ENCODE measurements at places on chromosomes 16 and 17. TPM values are rescaled to one million over a fixed set of nuclear protein-coding genes. Genes with fewer than 3 reads are reported as not detected.
A peak's percentile ranks its signal among the peaks of the same experiment; 100 is the strongest.

Gene UMOD
- total RNA-seq: 1.5 TPM

Gene KRT222
- total RNA-seq: 0.05 TPM

Gene AFMID
- total RNA-seq: 122 TPM

Gene TM4SF5
- total RNA-seq: not detected

Gene LDHD
- total RNA-seq: 55.3 TPM

Gene LPO
- not detected for total RNA-seq

Gene GPR179
- 0.14 TPM for total RNA-seq

Gene CNOT1
- total RNA-seq: 102 TPM

DNA sequence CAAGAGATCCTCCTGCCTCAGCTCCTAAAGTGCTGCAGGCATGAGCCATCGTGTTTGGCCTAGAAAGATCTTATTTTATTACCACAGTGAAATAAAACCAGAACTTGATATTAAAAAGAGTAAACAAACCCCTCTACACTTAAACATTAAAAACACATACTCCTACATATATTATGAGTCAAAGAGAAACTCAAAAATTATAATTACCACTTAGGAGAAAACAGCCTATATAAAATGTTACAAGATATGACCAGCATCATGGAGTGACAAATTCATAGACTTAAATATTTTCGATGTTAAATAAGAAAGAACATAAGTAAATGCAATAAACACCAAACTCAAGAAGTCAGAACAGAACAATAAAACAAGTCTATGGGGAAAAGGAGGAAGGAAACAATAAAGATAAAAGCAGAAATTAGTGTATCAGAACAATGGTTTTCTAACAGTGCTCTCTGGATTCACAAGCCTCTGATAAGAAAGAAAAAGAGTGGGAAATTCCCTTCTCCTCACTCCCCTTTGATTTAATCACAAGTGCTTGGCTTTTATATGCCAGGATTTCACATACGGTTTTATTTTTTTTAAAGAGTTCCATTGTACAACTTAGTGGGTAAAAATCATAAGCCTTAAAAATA, 23.0 kb downstream of the SKAP1 start:
- H3K27me3 ChIP-seq: peaks cover 3% of the 10 kb centered on the region
- no peak for DNase-seq
- H3K27ac ChIP-seq: no peak overlapping the region
- no peaks in the 10 kb centered on the region for H3K36me3 ChIP-seq
- no peak overlapping the region for H3K4me3 ChIP-seq

DNA sequence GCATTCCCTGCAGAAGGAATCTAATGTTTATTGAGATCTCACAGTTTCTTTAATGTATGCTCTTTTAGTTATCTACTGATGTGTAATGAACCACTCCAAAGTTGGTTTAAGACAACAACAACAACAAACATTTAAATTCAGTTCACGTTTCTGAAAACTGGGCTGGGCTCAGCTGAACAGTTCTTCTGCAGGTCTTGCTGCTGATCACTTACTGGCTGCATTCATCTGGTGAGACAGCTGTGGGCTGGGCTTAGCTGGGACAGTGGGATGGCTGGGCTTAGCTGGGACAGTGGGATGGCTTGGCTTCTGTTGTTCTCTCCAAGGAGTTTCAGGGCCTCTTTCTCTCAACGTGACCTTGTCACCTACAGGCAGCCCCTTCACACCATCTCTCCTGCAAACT, 544.3 kb upstream of the CDH5 start:
- no peak overlapping the region for H3K27ac ChIP-seq
- no peaks in the 10 kb centered on the region for H3K36me3 ChIP-seq
- no peaks in the 10 kb centered on the region for H3K27me3 ChIP-seq
- no peak for DNase-seq
- H3K4me1 ChIP-seq: no peaks in the 10 kb centered on the region

DNA sequence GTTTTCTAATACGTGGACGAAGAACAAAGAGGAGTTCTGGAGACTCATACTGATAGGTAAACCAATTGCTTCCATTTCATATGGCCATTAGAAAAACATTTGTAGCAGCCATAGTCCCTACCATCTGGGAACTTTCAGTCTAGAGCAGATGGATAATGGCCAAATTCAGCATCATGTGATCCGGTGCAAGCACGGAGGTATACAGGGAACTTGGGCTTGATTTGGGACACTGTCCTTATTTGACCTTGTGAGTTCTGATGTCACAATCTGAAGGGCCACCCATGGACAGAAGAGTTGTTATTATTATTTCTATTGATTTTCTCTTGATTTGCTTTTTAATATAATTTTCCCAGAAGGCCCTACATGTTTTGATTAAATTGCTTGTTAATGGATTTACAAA, 154.6 kb upstream of the ZNF267 start:
- H3K36me3 ChIP-seq: no peaks in the 10 kb centered on the region
- no peak overlapping the region for H3K27ac ChIP-seq
- H3K4me3 ChIP-seq: no peak overlapping the region
- DNase-seq: no peak
- H3K4me1 ChIP-seq: no peaks in the 10 kb centered on the region

DNA sequence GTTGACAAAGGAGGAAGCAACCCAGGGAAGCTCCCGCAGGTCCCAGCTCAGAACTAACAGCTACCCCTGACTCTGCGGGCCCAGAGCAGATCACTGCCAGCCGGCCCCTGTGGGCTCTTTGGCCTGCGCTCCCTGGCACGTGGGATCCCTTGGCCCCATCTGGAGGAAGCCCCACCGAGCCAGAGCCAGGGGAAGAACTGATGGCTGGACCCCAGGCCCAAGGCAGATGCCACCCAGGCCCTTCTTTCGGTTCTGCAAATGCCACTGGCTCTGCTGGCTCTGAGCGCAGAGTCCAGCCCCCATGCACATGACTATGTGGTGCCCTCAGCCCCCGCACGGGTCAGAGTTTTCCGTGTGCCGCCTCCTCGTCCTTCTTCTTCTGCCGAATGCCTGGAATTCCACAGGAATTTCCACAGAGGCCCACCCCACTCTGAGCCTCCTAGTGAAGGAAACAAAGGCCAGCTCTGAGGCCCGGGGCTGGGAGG, 35.8 kb upstream of the SNN start:
- no peaks in the 10 kb centered on the region for H3K36me3 ChIP-seq
- no peak overlapping the region for H3K4me3 ChIP-seq
- no peak overlapping the region for H3K27ac ChIP-seq
- no peak for DNase-seq
- no peaks in the 10 kb centered on the region for H3K27me3 ChIP-seq

GRCh38 chr16:2250652-2251295, 613 bp downstream of the ECI1 start:
- H3K36me3 ChIP-seq: peaks cover 20% of the 10 kb centered on the region
- DNase-seq: no peak
- peaks cover 10% of the 10 kb centered on the region for H3K4me1 ChIP-seq

DNA sequence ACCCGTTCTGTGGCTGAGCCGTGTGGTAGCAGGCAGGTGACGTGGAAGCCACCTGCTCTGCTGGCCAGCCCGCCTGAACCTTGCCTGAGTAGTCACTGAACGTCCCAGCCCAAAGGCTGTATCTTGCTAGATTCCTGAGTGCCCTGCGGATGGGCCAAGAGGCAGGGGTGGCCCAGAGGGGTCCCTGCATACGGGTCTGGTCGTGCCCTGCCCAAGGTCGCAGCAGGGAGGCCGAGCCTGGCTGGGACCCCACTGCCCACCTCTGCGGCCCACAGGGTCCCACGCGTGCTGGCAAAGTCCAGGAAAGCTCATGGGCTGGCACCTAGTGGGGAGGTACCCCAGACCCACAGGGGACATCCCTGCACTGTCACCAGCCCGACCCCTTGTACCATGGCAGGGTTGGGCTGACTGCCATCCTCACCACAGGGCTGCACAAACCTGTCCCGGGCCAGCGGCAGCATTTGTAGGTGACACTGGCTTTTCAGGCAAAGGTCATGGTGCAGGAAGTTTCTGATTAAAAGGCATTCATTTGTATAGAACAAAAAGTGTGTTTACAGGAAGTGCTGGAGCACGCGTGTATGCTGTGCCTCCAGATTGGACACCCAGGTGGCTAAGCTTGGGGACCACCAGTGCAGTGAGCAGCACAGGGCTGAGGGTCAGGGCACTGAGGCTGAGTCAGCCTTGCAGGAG, 45.1 kb upstream of the ZC3H18 start:
- no peak overlapping the region for H3K27ac ChIP-seq
- H3K4me1 ChIP-seq: no peaks in the 10 kb centered on the region
- H3K36me3 ChIP-seq: no peaks in the 10 kb centered on the region
- H3K4me3 ChIP-seq: no peak overlapping the region
- H3K27me3 ChIP-seq: no peaks in the 10 kb centered on the region
- DNase-seq: no peak

- H3K27ac ChIP-seq: peak overlapping the region; percentile 91
- peaks cover 17% of the 10 kb centered on the region for H3K4me1 ChIP-seq
- H3K27me3 ChIP-seq: no peaks in the 10 kb centered on the region
- peak overlapping the region; percentile 89 for H3K4me3 ChIP-seq
Measured at GRCh38 chr16:28845761-28846079, 428 bp downstream of the TUFM start.

- no peak overlapping the region for H3K4me3 ChIP-seq
- H3K36me3 ChIP-seq: no peaks in the 10 kb centered on the region
- H3K4me1 ChIP-seq: no peaks in the 10 kb centered on the region
- no peaks in the 10 kb centered on the region for H3K27me3 ChIP-seq
Measured at GRCh38 chr17:38919316-38920078, 5.9 kb upstream of the LASP1NB start.

DNA sequence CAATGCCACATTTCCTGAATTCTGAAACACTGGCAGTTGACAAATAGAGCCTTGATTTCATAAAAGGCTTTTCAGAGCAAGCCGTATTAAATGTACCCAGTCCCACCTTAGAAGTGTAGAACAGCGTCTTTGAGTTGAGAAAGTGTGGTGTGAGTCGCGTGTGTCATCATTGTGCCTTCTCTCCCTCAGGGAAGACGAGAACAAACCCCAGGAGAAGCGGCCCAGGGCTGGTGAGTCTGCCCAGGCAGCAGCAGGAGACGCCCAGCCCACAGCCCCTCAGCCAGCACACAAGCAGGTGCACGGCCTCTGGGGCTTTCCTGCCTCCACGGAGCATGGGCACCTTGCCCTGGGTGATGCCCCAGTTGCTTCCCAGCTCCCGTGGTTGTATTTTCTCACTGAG, 34.0 kb downstream of the CIBAR2 start:
- H3K27me3 ChIP-seq: no peaks in the 10 kb centered on the region
- H3K4me1 ChIP-seq: no peaks in the 10 kb centered on the region
- H3K27ac ChIP-seq: no peak overlapping the region

- H3K36me3 ChIP-seq: no peaks in the 10 kb centered on the region
- H3K4me3 ChIP-seq: no peak overlapping the region
- H3K27ac ChIP-seq: no peak overlapping the region
Measured at GRCh38 chr17:72700226-72700625, 392.3 kb downstream of the SLC39A11 start.

DNA sequence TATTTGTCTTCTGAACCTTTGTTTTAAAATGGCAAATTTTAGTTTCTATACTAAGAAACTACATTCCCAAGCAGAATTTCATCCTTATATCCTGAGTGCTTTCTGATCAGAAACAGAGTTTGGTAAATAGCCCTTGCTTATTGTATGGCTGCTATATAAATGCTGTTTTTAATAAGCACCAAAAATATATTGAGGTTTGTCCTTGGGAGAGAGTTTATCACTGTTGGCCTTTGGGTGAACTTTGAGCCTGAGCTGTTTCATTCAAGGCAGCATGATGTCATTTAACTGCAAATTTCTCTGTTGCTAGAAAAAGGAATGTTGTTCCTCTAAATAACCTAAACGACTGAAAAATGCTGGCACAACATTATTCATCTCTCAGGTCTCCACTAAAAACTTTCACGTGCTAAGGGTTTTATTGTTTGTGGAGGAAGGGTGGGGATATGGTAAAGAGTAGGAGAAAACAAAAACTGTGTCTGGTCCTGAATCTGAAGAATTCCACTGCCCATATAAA, 334.3 kb upstream of the TBX2 start:
- H3K4me3 ChIP-seq: no peak overlapping the region
- H3K27me3 ChIP-seq: no peaks in the 10 kb centered on the region
- H3K4me1 ChIP-seq: peaks cover 4% of the 10 kb centered on the region
- no peaks in the 10 kb centered on the region for H3K36me3 ChIP-seq

- H3K4me3 ChIP-seq: no peak overlapping the region
- H3K36me3 ChIP-seq: no peaks in the 10 kb centered on the region
- peak; percentile 52 for DNase-seq
- H3K4me1 ChIP-seq: peaks cover 23% of the 10 kb centered on the region
- H3K27me3 ChIP-seq: no peaks in the 10 kb centered on the region
- H3K27ac ChIP-seq: peak overlapping the region; percentile 4
Measured at GRCh38 chr17:81427173-81428120, 32.2 kb downstream of the BAHCC1 start.

DNA sequence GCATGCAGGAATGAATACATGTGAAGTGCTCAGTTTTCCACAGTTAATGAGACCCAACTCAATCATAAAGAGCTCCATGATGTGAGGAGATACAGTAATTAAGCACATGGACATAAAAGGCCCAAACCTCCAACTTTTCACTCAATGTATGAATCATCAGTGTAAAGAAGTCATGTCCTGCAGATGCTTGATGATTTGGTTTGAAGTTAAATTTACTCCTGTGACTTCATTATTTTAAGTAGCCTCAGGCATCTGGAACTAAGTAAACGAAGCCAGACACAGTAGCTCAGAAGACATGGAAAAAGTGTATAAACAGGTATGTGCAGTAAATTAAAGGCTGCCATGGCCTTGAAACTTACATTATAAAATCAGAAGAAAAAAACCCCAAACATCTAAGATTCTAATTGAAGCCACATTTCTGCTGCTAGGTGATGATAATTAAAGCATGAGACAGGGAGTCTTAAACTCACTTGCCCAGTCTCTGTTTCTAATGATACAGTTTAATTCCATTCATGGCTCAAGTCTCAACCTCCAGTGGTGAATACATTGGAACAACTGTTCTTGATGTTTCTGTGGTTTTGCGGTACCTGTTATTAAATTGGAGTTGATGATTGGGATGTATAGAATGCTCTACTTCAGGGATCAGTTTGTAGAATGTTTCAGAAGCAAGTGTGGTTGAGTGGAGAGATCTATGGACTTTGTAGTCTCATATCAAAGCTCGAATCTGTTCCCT, 28.9 kb upstream of the CCL2 start:
- H3K27me3 ChIP-seq: no peaks in the 10 kb centered on the region
- H3K27ac ChIP-seq: no peak overlapping the region
- H3K4me3 ChIP-seq: no peak overlapping the region
- no peaks in the 10 kb centered on the region for H3K36me3 ChIP-seq
- no peak for DNase-seq

- H3K4me1 ChIP-seq: peaks cover 6% of the 10 kb centered on the region
- H3K27ac ChIP-seq: peak overlapping the region; percentile 47
- H3K27me3 ChIP-seq: no peaks in the 10 kb centered on the region
- H3K36me3 ChIP-seq: no peaks in the 10 kb centered on the region
Measured at GRCh38 chr17:29640413-29640812, 17.7 kb upstream of the CORO6 start.

- DNase-seq: no peak
- H3K27ac ChIP-seq: no peak overlapping the region
- H3K4me1 ChIP-seq: no peaks in the 10 kb centered on the region
- H3K36me3 ChIP-seq: no peaks in the 10 kb centered on the region
- H3K4me3 ChIP-seq: no peak overlapping the region
Measured at GRCh38 chr17:44383861-44384260, 5.6 kb downstream of the ITGA2B start.

- H3K4me1 ChIP-seq: no peaks in the 10 kb centered on the region
- no peak for DNase-seq
- no peak overlapping the region for H3K4me3 ChIP-seq
- peaks cover 4% of the 10 kb centered on the region for H3K27me3 ChIP-seq
- no peaks in the 10 kb centered on the region for H3K36me3 ChIP-seq
- H3K27ac ChIP-seq: no peak overlapping the region
Measured at GRCh38 chr17:6059406-6059805, 10.8 kb upstream of the WSCD1 start.

- no peaks in the 10 kb centered on the region for H3K27me3 ChIP-seq
- no peaks in the 10 kb centered on the region for H3K36me3 ChIP-seq
- H3K27ac ChIP-seq: no peak overlapping the region
- no peak overlapping the region for H3K4me3 ChIP-seq
- DNase-seq: no peak
Measured at GRCh38 chr17:935485-935884, 44.1 kb downstream of the NXN start.

Measured in prostate gland (tissue), 2 donors.